ENCODE measurements at places on chromosomes 12 and 14.

- no peak for DNase-seq
These were observed 845 bp upstream of the COCH start for GRCh38 chr14:30873308-30874119.

DNA sequence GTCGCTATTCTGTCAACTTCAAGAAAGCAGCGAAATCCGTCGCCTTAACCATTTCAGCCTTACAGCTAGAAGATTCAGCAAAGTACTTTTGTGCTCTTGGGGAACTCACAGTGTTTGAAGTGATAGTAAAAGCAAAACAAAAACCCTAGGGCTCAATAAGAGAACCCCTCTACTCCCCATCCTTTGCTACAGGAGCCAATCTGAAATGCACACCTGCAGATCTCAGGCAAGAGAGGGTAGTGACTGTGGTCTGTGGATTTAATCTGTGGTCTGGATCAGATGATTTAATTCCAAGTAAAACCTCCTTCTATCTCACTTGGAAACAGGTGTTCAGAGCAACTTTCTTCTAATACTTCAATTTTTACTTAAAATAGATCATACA, 422.9 kb upstream of the OR4E1 start:
- no peak for DNase-seq

- DNase-seq: no peak
These were observed 156.3 kb upstream of the TMCC3 start for GRCh38 chr12:94806617-94807016.

DNA sequence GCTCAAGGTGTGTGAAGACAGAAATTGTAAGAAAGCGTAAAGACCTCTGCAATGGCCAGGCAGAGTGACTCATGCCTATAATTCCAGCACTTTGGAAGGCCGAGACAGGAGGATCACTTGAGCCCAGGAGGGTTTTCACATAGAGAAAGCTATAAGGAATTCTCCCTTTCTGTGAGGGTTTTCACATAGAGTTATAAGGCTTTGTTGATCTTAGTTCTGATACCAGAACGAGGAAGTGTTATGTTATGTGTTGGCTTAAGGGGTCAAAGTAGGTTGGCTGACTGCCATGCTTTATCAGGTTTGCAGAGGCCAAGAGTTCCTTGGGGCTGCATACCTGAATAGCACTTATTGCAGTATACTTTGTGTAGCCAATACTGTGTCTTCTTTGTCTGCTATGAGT, 139.1 kb downstream of the ERC1 start:
- no peak for DNase-seq

GRCh38 chr12:72546106-72546505, 273.9 kb downstream of the TRHDE start:
- no peak for DNase-seq

DNA sequence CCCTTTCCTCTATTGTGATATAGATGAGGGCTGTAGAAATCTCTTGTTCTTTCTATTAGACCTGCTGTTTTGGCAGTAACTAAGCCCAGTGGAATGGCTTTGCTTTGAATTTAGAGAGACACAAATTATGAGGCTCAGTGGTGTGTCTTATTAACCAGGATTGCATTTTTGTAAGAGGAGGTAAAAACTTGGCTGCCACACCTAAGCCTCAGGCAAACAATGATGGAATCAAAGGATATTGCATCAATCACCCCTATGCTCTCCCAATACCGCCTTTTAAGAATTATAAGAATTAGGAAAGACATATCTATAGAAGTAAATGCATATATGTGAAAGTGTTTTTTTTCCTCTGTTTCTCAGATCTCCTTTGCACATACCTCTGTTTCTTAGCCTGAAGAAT, 63.3 kb downstream of the ACSS3 start:
- no peak for DNase-seq

DNA sequence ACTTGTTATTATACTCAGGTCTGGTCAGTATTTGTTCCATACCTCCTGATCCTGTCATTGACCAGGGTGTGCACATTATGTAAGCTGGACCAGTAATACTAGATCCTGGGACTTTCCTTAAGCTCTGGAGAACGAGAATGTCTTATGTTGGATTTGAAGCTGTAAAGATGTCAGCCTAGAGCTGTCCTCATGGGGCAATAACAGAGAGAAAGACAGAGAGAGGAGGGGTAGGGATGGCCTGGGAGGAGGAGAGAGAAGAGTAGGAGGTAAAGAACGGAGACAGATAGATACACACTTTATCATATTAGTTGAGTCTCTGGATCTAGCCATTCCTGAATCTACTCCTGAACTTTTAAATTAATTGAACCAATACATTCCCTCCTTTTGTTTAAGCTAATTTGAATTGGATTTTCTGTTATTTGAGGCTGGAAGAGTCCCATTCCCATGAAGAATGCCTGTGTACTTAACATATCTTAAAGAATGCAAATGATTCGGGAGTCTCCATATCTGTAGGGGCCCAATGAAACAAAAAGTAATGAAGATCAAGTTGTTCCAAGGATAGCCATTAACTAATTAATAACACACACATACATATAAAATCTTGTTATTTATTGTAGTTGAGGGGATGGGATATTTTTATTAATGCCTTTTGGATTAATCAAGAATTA, 55.9 kb downstream of the PLEKHA5 start:
- DNase-seq: no peak

- no peak for DNase-seq
These were observed 188.7 kb downstream of the PRKD1 start for GRCh38 chr14:29738950-29739349.

DNA sequence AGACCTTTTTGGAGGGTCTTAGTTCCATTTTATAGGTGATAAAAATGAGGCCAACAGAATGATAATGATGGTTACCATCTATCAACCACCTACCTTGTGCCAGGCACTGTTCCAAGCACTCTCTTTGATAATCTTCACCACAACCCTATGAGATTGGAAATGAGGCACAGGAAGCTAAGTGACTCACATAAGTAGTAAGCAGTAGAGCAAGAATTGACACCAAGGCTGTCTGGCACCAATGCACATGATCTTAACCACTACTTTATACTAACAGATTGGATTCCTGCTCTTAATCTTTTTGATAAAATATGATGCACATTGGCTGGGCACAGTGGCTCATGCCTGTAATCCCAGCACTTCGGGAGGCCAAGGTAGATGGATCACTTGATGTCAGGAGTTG, 91.4 kb downstream of the DRAM1 start:
- DNase-seq: no peak

- no peak for DNase-seq
These were observed 41.6 kb downstream of the NFKBIA start for GRCh38 chr14:35362911-35363374.

All from mesenteric fat pad (tissue), 1 donor.